HFF-Myc (cell line): ENCODE measurements at places on chromosomes 12 and 14.
A peak's percentile ranks its signal among the peaks of the same experiment; 100 is the strongest.

- DNase-seq = no peak
Observed at GRCh38 chr12:29278673-29279420, 102.1 kb downstream of the ERGIC2 start.

- no peak for DNase-seq
Observed at GRCh38 chr12:120346681-120347080, 19.1 kb upstream of the PLA2G1B start.

DNA sequence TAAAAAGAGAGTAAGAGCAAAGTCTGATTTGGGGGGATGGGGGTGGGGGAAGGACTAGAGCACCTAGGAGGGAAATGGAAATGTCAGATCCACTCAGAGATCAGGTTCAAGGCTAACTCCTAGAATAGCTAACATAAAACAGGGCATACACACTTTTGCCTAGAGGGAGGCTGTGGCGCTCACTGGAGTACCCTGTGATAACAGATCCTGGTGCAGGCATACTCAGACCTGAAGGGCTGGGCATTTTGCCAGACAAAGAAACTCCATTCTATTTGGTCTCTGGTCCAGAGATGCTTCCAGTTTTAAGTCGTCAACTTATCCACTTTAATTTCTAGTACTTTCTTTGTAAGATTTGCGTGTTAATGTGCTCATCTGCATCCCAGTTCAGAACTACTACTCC is 5.8 kb downstream of the CTDSP2 start:
- DNase-seq = no peak

GRCh38 chr12:70267550-70267949 is 24.3 kb downstream of the CNOT2 start:
- peak; percentile 36 for DNase-seq

- no peak for DNase-seq
Observed at GRCh38 chr12:125549836-125550235, 484.6 kb downstream of the AACS start.

- no peak for DNase-seq
Observed at GRCh38 chr12:102629262-102629888, 149.0 kb upstream of the IGF1 start.
